SW 1271 (cell line): ENCODE measurements at places on chromosomes 7 and 10.

GRCh38 chr10:101617102-101617823, 29.1 kb downstream of the DPCD start:
- DNase-seq = no peak

- peak; percentile 89 for DNase-seq
Measured at GRCh38 chr7:121547544-121548092, 151.5 kb upstream of the FAM3C start.

GRCh38 chr7:25843467-25843866, 308.5 kb upstream of the NFE2L3 start:
- no peak for DNase-seq

- DNase-seq = no peak
Measured at GRCh38 chr7:39211581-39211980, 233.9 kb downstream of the POU6F2 start.

- DNase-seq = peak; percentile 42
Measured at GRCh38 chr10:77036993-77037734, 600.4 kb downstream of the KCNMA1 start.

- DNase-seq = no peak
Measured at GRCh38 chr10:97788552-97789442, 17.0 kb upstream of the SFRP5 start.

DNA sequence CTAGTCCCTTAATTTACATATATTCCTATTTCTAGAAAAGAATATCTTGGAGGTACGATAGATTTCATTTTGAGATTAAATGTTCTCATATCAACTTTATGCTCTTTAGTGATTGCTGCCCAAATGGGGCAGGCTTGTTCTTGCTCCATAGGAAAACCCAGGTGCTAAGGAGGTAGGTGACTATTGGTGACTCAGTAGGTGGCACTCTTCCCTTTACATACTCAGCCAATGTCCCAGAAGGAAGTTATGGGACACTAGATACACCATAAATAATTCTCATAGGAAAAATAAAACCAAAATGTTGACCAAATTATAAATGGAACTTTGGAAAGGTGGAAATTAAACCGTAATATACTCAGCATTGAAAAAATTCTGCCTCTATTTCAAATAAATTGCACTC, 4.0 kb downstream of the SKAP2 start:
- peak; percentile 45 for DNase-seq

- no peak for DNase-seq
Measured at GRCh38 chr7:35415411-35415822, 161.5 kb upstream of the TBX20 start.

DNA sequence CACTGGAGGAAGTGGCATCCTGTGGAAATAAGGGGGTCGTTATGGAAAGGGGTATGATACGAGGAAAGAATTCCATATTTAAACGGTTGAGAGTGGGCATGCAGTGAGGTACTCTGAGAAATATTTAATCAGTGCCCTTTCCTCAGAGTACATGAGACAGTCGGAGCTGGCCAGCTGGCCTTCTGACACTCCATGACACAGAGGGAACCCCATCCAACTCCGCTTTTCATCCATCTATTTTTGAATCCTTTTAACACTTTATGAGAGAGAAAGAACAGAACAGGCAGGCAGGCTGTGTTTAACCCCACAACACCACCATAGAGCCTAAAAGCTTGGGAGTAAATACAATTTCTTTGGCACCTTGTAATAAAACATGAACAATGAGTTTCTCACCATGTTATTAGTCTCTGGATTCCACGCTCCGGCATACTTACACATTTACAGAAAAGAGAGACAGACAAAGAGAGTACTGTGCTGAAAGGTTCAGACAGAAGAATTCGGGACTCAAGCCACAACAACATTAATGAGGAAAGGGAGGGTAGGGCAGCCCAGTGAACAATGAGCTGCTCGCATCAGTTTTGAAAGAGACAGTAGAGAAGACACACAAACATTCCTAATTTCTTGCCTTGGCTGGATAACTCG, 124.2 kb upstream of the PDLIM1 start:
- DNase-seq = no peak

GRCh38 chr7:88289564-88290025, 17.1 kb downstream of the STEAP4 start:
- DNase-seq = no peak

GRCh38 chr7:105473163-105473562, 48.9 kb downstream of the PUS7 start:
- DNase-seq = no peak

DNA sequence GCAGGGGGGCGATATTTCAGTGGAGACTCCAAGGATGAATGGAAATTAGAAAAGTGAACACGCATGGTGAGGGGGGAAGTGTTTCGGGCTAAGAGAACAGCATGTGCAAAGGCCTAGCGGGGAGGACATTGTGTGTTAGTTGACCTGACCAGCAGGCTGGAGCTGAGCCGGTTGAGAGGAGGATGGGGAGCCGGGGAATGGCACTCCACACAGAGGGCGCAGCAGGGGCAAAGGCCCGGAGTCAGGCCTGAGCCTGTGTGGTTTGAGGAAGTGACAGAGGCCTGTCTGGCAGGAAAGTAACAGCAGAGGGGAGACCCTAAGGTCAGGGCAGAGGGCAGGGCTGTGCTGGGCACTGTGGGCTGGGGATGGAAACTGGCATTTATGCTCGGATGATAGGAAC, 83.2 kb upstream of the ZNF479 start:
- DNase-seq = no peak

- DNase-seq = no peak
Measured at GRCh38 chr10:8233049-8233448, 178.6 kb downstream of the GATA3 start.

- DNase-seq = no peak
Measured at GRCh38 chr7:128197589-128197988, 43.5 kb upstream of the LEP start.

DNA sequence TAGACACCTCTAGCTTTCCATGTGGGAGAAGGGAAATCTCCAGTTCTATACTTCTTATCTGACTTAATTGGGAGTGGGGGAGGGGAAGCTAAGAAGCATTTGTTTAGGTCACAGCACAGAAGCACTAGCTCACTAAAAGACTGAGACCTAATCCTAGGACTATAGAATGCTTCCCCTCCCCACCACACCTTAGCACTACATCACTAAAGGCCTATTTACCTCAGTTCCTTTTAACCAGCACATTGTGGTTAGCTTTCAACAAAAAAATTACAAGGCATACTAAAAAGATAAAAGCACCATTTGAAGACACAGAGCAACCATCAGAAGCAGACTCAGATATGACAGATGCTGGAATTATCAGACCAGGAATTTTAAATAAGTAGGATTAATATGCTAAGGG, 53.8 kb upstream of the ADRA2A start:
- no peak for DNase-seq

- peak; percentile 45 for DNase-seq
Measured at GRCh38 chr7:73706126-73707044, 13.1 kb downstream of the STX1A start.

DNA sequence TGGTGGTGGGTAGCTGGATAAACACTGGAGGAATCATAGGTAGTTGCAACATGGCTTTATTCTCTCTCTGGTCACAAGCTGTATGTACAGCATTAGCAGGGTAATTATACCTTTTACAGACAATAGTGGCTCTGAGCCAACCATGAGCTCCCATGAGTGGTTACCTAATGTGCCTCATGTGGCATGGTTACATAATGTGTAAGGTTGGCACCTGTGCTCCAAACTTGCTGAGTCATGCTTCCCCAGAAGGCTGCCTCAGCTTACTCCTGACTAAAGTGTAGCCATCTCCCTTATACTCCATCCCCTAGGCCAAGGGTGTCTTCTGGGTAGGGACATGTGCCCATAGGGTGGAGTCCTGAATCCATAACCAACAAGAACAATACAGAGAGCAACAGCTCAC, 345.3 kb upstream of the SEMA3C start:
- no peak for DNase-seq

DNA sequence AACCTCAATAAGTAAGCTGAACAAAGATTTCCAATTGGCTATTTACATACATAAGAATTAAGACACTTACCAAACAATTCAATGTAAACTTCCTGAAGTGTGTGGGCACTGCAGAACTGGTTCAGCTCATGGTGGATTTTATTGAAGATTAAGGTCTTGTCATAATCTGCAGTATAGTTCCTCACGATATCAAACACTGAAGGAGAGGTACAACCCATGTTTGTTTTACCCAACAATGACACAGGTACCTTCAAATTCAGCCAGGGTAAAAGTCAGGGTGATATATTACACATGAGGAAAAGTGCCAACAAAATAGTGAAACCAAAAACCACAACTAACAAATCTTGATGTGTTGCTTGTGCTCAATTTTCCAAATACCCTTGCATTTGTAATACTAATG, 10.0 kb downstream of the ERLIN1 start:
- DNase-seq = no peak

DNA sequence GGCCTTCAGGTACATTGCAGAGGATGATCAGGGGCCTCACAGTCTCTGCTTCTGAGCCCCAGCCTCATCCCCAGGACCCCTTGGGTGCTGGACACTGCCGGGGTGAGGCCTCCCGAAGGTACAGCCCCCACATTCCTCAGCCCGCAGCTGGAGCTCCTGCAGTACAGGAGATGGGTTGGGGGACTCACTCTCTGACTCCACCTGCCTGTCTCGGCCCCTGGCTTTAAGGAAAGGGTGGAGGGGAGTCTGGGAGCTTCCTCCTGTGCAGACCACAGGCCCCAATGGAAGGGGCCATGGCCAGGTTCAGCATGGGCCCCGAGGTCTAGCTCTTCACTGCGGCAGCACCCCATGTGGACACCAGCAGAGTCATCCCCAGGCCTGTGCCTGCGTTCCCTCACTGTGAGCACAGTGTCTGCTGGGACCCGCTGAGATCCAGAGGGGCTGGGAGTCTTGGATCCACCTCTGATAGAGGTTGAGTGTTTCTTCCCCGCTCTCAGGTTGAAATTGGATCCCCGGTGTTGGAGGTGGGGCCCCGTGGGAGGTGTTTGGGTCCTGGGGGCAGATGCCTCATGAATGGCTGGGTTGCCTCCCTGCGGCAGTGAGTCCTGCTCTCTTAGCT, 99.9 kb downstream of the PRKAG2 start:
- no peak for DNase-seq

- DNase-seq = no peak
Measured at GRCh38 chr10:111677759-111678158, 505.8 kb downstream of the GPAM start.

GRCh38 chr7:6116211-6116610, 85.0 kb downstream of the ANKRD61 start:
- DNase-seq = no peak

DNA sequence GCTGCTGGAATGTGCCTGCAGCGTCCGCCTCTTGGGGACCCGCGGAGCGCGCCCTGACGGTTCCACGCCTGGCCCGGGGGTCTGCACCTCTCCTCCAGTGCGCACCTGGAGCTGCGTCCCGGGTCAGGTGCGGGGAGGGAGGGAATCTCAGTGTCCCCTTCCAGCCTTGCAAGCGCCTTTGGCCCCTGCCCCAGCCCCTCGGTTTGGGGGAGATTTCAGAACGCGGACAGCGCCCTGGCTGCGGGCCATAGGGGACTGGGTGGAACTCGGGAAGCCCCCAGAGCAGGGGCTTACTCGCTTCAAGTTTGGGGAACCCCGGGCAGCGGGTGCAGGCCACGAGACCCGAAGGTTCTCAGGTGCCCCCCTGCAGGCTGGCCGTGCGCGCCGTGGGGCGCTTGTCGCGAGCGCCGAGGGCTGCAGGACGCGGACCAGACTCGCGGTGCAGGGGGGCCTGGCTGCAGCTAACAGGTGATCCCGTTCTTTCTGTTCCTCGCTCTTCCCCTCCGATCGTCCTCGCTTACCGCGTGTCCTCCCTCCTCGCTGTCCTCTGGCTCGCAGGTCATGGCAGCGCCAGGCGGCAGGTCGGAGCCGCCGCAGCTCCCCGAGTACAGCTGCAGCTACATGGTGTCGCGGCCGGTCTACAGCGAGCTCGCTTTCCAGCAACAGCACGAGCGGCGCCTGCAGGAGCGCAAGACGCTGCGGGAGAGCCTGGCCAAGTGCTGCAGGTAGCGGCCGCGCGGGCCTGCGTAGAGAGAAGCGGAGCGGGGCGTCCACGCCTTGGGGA, 645 bp downstream of the SLC26A4 start:
- no peak for DNase-seq

- no peak for DNase-seq
Measured at GRCh38 chr7:155131090-155131489, 61.0 kb downstream of the HTR5A start.
